AG08396 (cell line): ENCODE measurements at places on chromosomes 5 and 9.

GRCh38 chr9:77764894-77765780 lies 117.0 kb upstream of the GNA14 start:
- peak; percentile 29 for DNase-seq

DNA sequence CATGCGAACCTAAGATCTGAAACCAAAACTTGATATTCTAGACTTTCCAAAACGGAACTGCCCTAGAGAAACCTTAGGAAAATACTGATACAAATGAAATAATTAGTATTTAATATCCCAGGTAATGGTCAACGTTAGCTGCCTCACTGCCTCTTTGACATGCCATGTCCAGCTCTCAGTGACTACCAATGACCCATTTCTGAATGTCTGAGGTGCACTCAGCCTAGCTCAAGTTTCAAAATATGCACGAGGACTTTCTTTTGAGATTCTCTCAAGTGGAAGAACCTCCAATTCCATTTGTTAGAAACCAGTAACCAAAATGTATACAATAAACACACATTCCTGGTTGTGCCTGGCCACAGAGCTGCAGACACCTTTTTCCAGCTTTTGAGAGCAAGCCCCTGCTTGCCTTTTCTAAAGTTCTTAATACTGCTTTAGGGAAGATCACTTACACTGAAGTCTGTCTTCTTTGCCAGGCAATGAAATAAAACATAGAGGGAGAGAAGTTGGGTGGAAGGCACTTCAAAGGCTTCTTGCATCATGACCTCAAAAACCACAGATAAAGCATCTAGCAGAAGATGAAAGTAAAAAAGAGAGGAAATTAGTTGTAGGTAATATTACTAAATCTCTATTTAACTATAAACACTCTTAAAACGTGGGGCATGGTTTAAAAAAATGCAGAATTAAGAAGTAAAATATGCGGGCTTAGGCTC lies 87.9 kb downstream of the MRPS27 start:
- no peak for DNase-seq

GRCh38 chr5:150599917-150600511 lies 40.4 kb upstream of the SYNPO start:
- DNase-seq = peak; percentile 83

- DNase-seq = no peak
Observed at GRCh38 chr9:75907329-75907728, 16.9 kb downstream of the PCSK5 start.

DNA sequence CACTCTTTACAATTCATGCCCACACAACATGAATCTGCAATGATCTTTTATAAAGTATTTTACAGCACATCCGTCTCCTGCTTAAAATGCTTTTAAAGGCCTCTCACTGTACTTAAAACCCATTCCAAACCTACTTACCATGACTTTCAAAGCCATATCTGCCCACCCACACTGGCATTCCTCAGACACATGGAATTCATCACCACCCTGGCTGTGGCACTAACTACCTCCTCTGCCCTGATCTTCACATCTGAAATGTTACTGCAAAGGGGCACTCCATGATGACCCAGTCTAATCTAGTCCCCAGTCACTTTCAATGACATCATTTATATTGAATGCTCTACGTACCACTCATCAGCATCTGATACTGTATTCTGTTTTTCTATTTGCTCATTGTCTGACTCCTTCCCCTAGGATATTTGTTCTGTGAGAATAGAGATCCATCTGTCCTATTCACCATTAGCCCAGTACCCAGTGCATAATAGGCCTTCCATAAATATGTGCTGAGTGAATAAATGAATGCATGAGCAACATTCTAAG lies 193.2 kb upstream of the KIF2A start:
- DNase-seq = no peak

DNA sequence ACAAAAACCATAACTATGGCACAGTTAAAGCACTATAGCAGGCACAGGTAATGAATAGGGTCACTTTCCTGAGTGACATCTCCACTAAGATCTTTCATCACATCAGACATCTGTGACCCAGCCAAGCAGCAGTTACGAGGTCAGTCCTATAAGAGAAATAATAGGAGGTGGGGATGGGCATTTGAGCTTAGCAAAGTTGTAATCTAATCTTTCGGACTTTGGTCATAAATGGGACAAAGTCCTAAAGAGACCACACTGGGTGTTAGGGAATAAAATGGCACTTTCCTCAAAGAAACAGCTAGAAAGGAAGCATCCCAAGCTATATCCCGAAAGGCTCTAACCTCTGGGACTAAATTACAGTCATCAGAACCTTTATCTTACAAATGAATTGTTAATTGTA lies 432.2 kb downstream of the PIK3R1 start:
- DNase-seq = no peak
